ENCODE measurements at places on chromosomes 4 and X.

- DNase-seq: no peak
Observed at GRCh38 chr4:73646117-73646516, 25.9 kb upstream of the RASSF6 start.

GRCh38 chr4:74932832-74933561 lies at the start of gene PARM1:
PARM1 (plus strand) TSS chr4:74933116; CDS start chr4:74933328, 212 bp downstream.
- peak; percentile 65 for DNase-seq

DNA sequence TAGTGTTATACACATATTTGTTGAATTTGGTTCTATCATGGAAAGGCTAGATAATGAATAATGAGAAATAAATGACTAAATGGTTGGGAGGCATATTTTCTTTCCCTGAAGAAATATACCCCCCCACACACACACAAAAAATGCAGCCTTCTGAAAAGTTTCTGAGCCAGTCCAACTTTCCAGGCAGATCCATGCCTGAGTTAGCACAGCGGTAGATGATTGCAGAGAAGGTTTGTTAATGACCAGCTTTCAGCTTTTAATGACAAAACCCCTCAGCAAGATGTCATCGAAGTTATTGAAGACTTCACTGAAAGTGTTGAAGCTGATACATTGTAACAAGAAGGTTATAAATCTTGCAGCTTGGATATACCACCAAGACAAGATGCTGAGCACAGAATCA lies 61.4 kb downstream of the GBA3 start:
- no peak for DNase-seq

GRCh38 chr4:12144051-12144450 lies 715.4 kb upstream of the HS3ST1 start:
- no peak for DNase-seq

DNA sequence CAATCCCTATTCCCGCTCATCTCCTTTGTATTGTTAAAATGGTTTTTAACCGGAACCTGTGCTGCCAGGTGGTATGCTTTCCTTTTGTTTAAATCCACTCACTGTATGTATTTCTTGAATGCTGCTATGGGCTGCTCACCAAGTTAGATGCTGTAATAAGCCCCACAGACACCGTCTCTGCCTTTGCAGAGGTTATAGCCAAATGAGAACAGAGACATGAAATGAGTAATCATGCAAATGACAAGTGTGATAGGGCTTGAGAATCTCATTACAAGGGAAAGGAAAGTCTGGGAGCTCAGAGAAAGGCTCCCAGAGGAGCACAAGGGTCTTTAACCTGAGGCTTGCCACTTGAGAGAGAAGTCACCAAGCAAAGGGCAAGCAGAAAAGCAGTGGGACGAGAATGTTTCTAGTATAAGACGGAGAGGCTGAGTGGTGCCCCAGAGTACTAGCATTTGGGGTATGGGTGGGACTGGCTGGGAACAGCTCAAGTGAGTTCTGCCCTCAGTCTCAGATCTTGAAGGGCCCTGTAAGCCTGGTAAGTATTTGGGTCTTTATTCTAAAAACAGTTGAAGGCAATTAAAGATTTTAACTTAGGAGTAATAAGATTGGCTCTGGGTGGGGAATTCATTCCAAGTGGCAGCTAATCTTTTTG lies 110.8 kb upstream of the H2AZ1 start:
- DNase-seq: no peak

DNA sequence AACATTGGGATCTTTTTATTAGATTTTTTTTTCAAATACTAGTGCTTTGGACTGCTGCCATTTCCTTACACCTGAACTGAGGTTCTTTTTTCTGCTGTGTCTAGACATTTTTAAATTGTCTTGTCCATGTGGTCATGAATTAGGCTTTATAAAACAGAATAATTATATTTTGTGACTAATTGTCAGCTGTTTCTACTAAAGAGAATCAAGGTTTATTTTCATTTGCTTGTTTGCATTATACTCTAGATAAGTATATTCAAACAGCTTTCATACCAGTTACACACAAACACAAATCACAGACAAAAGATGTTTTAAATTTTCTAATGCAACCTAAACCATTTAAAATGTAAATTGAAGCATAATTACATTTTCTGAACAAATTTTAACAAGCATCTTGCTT lies 194.7 kb downstream of the GALNTL6 start:
- no peak for DNase-seq

DNA sequence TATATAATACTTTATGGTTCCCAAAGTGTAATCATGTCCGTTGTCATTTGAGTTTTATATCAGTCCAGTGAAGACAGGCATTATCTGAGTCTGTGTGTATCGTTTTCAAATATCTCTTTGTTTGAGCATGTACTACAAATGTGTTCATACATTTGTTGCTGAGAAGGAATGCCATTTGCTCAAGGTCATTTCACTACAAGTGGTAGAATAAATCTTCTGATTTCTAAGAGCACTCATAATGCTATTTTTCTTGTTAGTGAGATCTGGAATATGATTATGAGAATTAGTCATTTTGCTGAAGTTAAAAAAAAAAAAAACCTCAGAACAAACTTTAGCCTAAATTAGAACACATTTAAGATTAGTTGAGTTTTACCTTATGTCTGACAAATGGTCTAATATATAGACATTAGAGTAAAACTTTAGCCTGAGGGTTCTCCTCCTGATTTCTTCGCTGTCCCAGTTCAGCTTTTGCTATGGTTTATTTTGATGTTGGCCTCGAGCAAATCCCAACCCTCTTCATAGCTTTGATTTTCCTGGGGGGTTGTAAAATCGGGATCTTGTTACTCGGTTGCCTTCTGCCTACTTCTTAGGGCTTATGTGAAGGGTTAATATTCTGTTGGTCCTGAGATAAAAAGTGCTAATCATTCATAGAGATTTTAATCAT lies 87.1 kb downstream of the TMEM131L start:
- no peak for DNase-seq

GRCh38 chr4:85419103-85419502 lies 55.8 kb upstream of the ARHGAP24 start:
- no peak for DNase-seq

DNA sequence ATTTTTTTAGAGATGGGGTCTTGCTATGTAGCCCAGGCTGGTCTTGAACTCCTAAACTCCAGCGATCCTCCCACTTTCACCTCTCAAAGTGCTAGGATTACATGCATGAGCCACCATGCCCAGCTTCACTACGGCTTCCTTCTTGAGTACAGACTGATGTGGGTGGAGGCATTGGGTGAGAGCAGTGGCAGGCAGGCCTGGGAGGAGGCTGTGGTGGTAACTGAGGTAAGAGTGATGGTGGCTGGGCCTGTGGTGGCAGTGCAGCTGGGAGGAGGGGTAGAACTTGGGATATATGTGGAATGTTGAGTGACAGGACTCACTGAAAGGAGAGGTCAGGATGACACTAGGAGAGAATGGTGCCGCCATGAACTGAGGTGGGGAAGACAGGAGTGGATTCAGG lies 80.9 kb downstream of the MED28 start:
- DNase-seq: no peak

GRCh38 chr4:52006887-52007286 lies 13.3 kb downstream of the LRRC66 start:
- no peak for DNase-seq

DNA sequence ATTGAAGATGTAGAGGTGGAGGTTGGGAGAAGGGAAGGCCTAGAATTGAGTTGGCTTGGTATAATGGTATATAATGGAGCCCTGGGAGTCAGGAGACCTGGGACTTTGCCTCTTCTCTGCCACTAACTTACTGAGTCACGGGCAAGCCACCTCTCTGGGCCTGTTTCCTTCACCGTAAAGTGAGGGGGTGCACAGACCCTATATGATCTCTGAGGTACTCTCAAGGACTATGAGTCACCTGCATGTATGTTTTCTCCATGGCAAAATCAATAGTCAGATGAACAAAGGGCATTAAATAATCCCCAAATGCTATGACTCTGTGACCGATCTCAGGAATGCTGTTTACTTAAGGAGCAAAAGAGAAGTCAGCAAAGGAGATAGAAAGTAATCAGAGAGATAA lies 5.1 kb downstream of the P2RY4 start:
- DNase-seq: no peak

- no peak for DNase-seq
Observed at GRCh38 chrX:136211766-136212556, 39.2 kb downstream of the MAP7D3 start.

- no peak for DNase-seq
Observed at GRCh38 chr4:52932591-52933470, 70.7 kb downstream of the RASL11B start.

DNA sequence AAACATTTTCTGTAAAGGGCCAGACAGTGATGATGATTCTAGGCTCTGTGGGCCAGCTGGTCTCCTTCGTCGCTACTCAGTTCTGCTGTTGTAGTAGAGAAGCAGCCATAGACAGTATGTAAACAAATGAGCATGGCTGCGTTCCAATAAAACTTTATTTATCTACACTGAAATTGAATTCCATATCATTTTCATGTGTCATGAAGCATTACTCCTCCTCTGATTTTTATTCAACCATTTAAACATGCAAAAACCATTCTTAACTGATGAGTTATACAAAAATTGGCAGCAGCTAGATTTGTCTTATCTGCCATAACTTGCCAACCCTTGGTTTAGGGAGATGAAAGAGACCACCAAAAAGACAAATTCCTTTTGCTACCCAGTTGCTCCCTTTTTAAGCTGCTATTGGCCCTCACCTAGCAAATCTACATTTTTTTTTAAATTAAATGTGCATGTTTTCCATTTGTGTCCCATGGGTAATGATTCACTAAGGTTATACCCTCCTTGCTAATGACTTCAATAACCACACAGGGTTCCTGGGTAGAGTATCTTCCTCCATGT lies 309.9 kb downstream of the DHX15 start:
- DNase-seq: no peak

- DNase-seq: no peak
Observed at GRCh38 chr4:99275050-99275449, 15.7 kb downstream of the ADH1A start.

GRCh38 chrX:53263597-53264094 lies 17.7 kb downstream of the IQSEC2 start:
- no peak for DNase-seq

DNA sequence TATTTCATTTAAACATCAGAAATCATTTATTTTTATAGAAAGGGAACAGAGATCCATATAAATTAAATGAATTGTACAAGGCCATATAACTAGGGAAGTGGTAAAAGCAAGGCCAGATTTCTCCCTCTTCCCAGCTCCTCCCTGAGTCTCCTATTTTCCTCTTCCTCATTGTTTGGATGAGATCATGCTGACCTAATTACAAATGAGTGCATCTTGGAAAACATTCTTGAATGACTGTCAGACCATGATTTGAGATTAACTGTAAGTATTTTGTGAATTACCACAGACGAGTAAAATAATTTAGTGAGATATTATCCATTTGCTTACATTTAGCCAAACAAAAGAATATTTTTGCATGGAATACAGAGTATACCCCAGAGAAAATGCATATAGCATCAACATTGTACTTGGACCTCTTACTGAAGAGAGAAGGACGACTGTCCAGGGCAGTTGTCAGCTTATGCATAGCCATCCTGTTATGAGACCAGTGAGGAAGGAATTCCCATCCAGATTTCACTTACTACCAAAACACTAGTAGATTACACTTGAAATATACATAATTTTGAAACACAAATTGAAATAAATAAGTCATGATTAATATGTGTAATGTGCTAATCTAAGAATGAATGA lies 47.3 kb downstream of the SLAIN2 start:
- DNase-seq: no peak

GRCh38 chr4:85243857-85244256 lies 231.1 kb upstream of the ARHGAP24 start:
- no peak for DNase-seq

DNA sequence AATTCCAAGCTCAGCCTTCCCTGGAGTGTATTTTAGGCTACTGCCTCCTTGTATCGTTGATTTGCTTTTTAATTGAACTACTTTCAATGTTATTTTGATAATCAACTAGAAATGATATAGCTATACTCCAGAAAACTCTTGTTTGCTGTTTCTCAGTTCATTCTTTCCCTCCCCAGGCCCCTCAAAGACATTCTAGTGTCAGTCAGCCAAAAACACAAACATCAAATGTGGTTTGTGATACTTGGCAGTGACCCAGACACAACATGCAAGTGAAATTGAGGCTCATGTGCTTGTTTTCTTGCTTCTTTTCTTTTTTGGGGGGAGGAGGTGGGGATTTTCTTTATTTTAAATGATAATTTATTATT lies 7.6 kb downstream of the FAT4 start:
- DNase-seq: no peak

DNA sequence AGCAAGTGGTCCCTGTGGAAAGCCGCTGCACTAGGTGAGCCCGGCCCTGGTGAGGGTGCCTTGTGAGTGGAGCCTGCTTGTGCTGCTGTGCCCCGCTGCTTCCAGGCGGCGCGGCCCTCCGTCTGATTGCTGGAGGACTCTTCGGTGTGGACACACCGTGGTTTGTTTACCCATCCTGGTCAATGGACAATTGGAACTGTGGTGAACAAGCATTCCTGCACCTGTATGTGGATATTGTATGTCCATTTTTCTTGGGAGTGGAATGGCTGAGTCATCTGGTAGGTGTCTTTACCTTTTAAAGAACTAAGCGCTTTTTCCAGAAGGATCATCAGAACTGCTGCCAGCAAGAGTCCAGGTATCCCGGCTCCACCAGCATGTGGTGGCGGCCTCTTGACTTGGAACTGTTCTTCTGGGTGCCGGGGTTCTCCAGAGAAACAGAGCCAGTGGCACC lies 15.6 kb downstream of the MAEA start:
- peak; percentile 60 for DNase-seq

- DNase-seq: no peak
Observed at GRCh38 chr4:184369871-184370270, 104.5 kb downstream of the IRF2 start.

GRCh38 chr4:52939739-52940138 lies 77.6 kb downstream of the RASL11B start:
- no peak for DNase-seq

- no peak for DNase-seq
Observed at GRCh38 chr4:112908511-112908910, 140.9 kb upstream of the ANK2 start.

- no peak for DNase-seq
Observed at GRCh38 chr4:137934911-137935310, 307.2 kb downstream of the SLC7A11 start.

GRCh38 chr4:8709050-8709728 lies 116.6 kb downstream of the CPZ start:
- no peak for DNase-seq

DNA sequence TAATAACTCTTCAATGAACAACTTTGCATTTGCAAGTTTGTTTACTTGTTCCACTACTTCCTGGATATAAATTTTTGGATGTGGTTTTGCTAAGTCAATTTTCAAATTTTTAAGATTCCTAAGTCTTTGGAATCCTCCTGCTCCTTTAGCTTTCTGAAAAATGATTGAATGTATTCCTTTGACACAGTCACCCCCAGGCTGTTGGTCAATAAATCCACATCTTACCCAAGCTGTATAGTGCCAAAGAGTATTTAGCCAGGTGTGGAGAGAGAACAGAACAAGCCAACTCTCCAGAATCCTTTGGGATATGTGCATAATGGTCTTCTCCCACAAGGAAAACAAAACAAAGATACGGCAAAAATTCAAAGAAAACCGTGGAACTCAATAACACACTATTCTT lies 56.9 kb upstream of the INTU start:
- no peak for DNase-seq

DNA sequence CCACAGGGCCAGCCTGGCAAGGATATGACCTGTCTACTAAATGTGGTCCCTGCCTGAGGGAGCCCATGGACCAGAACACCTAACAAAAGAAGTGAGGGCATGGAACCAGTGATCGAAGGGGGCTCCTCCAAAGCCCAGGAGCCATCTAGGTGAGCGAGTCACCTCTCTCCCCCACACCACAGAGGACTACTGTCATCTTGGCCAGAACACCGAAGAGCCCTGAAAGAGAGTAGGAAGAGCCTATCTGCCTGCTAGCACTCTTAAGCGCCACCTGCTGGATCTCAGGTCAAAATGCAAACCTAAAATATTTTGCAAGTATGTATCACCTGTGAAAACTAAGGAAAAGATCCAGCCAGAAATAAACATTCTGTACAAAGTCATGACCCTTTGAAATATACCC lies 137.9 kb upstream of the ZXDB start:
- no peak for DNase-seq
